Thymus (tissue), 14 donors: ENCODE measurements at places on chromosomes 12 and 14. TPM values are rescaled to one million over a fixed set of nuclear protein-coding genes. Genes with fewer than 3 reads are reported as not detected.

The SLC25A21 gene
- total RNA-seq = 0.90 TPM

- H3K4me3 ChIP-seq = no peak overlapping the region
- no peaks in the 10 kb centered on the region for H3K4me1 ChIP-seq
- H3K27ac ChIP-seq = no peak overlapping the region
- no peaks in the 10 kb centered on the region for H3K36me3 ChIP-seq
Measured at GRCh38 chr14:56570295-56570694, 9.3 kb upstream of the TMEM260 start.

DNA sequence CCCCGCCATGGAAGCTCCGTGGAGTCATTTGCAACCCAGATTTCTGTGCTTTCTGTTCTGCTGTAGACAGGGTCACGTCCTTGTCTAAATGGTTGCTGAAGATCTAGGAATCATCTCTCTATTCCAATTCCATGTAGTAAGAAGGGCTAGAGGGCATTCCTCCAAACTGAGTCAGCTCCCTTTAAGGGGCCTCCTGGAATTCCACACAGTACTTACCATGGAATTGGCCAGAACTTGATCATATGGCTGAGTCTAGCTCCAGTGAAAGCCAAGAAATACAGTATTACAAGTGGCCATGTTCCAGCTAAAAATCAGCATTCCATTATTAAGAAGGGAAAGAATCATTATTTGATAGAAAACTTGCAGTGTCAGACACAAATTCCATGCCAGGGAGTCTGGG, 171.9 kb downstream of the PRKCH start:
- DNase-seq = no peak
- no peak overlapping the region for H3K4me3 ChIP-seq
- H3K27ac ChIP-seq = no peak overlapping the region
- H3K27me3 ChIP-seq = no peaks in the 10 kb centered on the region
- no peaks in the 10 kb centered on the region for H3K4me1 ChIP-seq
- H3K36me3 ChIP-seq = peaks cover 45% of the 10 kb centered on the region

- no peak overlapping the region for H3K4me3 ChIP-seq
- DNase-seq = peak; percentile 55
- no peak overlapping the region for H3K27ac ChIP-seq
Measured at GRCh38 chr14:77208291-77208978, 26.8 kb downstream of the TMEM63C start.

DNA sequence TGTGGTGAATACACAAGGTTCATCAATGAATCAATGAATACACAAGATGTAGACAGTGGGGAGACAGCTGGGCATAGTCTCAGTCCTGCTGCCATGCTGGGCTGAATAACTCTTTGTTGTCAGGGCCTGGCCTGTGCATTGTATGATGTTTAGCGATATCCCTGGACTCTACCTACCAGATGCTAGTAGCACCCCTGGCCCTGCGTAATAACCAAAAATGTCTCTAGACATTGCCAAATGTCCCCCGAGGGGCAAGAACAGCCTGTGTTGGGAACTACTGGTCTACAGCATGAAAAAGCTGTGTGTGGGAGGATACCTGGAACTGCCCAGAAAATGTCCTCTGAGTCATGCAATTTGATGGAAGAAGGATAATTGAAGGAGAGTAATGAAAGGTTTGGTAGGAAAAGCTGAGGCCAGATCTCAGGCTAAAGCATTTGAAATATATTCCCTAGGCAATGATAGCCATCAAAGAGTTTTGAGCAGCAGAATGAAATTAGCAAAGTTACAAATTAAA, 128.2 kb downstream of the TMEM30B start:
- no peak overlapping the region for H3K4me3 ChIP-seq
- peaks cover 3% of the 10 kb centered on the region for H3K4me1 ChIP-seq
- H3K36me3 ChIP-seq = no peaks in the 10 kb centered on the region

GRCh38 chr14:85580536-85581140, 50.7 kb downstream of the FLRT2 start:
- no peaks in the 10 kb centered on the region for H3K27me3 ChIP-seq
- no peaks in the 10 kb centered on the region for H3K36me3 ChIP-seq
- no peak overlapping the region for H3K27ac ChIP-seq
- H3K4me1 ChIP-seq = no peaks in the 10 kb centered on the region
- no peak overlapping the region for H3K4me3 ChIP-seq

DNA sequence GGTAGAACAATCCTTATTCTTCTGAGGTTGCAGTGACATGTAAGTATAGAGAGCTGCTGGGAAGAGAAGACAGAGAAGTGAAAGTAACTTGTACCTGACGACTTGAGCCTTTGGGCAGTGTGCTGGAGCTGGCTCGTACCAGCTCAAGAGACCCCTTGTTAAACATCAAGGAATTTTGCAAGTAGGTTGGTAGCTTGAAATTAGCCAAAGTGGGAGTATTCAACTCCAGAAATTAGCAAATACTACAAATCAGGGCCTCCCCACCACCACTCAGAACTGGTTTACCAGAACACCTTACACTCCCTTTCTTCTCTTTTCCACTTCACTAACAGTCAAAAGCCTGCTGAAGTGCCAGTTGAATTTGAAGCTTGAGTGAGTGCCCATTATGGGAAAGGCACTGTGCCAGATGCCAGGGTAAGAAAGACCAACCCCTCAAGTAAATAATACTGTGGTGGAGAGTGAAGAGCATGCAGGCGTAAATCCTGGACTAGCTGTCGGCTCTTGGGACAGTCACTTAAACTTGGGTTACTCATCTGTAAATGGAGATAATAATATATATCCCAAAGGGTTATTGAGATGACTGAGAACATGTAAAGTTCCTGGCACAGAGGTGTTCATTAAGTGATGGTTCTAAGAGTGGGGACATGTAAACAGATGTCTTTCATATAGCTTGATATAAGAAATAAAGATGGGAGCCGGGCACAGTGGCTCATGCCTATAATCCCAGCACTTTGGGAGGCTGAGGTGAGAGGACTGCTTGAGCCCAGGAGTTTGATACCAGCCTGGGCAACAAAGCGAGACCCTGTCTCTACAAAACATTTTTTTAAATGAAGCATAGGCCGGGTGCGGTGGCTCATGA, 27.0 kb upstream of the EID3 start:
- H3K36me3 ChIP-seq = no peaks in the 10 kb centered on the region
- H3K4me3 ChIP-seq = no peak overlapping the region
- H3K27me3 ChIP-seq = no peaks in the 10 kb centered on the region
- peaks cover 2% of the 10 kb centered on the region for H3K4me1 ChIP-seq
- H3K27ac ChIP-seq = peak overlapping the region; percentile 2

- H3K27me3 ChIP-seq = no peaks in the 10 kb centered on the region
- H3K4me3 ChIP-seq = peak overlapping the region; percentile 24
- peaks cover 6% of the 10 kb centered on the region for H3K4me1 ChIP-seq
- H3K27ac ChIP-seq = no peak overlapping the region
Measured at GRCh38 chr14:73269729-73270531, 32.6 kb downstream of the PAPLN start.

DNA sequence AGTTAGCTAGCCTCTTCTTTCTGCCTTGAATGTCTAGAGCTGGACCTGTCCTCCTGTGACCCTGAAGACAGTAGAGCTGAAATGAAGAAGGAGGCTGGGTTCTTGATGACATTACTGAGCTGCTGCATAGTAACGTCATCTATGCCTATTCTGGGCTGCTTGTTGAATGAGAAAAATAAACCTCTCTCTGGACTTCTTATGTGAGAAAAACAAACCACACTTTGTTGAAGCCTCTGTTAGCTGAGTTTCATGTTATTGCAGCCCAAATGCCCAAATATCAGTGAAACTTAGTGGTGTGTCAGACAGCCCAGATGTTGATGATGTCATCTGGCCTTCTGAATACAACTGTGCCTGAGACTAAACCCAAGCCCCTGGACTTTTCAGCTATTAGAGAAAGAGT, 67.0 kb upstream of the MAX start:
- no peaks in the 10 kb centered on the region for H3K27me3 ChIP-seq
- H3K4me3 ChIP-seq = no peak overlapping the region
- H3K4me1 ChIP-seq = no peaks in the 10 kb centered on the region
- no peaks in the 10 kb centered on the region for H3K36me3 ChIP-seq
- DNase-seq = no peak
- no peak overlapping the region for H3K27ac ChIP-seq

DNA sequence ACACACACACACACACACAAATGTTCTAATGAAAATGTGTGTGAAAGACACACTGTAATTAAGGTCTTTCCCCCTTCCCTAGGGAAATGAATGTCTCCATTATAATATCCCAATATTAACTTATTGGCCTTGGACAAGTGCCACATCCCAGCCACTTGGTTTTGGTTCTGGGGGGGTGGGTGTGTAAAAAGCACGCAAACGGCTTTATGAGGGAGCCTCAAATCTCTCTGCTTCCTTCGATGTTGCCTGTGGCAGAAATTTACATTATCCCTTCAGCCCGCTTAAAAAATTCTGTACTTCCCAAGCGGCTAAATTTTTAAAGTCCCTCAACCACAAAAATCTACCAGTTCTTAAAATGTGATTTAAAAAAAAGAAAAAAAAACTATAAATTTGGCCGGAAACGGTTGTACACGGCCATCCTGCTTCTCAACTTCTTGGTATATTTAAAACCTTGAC, 432 bp downstream of the C14orf93 start:
- no peaks in the 10 kb centered on the region for H3K36me3 ChIP-seq
- peaks cover 27% of the 10 kb centered on the region for H3K4me1 ChIP-seq
- no peaks in the 10 kb centered on the region for H3K27me3 ChIP-seq
- H3K4me3 ChIP-seq = peak overlapping the region; percentile 59

- H3K27ac ChIP-seq = no peak overlapping the region
- no peaks in the 10 kb centered on the region for H3K27me3 ChIP-seq
- no peak for DNase-seq
- H3K4me3 ChIP-seq = no peak overlapping the region
- H3K4me1 ChIP-seq = peaks cover 3% of the 10 kb centered on the region
- H3K36me3 ChIP-seq = peaks cover 71% of the 10 kb centered on the region
Measured at GRCh38 chr12:905261-906031, 44.0 kb downstream of the RAD52 start.

GRCh38 chr14:61501714-61502458, 180.5 kb downstream of the PRKCH start:
- H3K36me3 ChIP-seq = peaks cover 17% of the 10 kb centered on the region
- peaks cover 34% of the 10 kb centered on the region for H3K4me1 ChIP-seq
- DNase-seq = no peak
- H3K4me3 ChIP-seq = no peak overlapping the region
- no peaks in the 10 kb centered on the region for H3K27me3 ChIP-seq

- H3K4me1 ChIP-seq = peaks cover 18% of the 10 kb centered on the region
- no peak for DNase-seq
- H3K4me3 ChIP-seq = no peak overlapping the region
Measured at GRCh38 chr14:105080161-105080560, 14.9 kb upstream of the GPR132 start.

GRCh38 chr14:100568164-100568997, 18.8 kb downstream of the BEGAIN start:
- H3K36me3 ChIP-seq = no peaks in the 10 kb centered on the region
- no peak overlapping the region for H3K27ac ChIP-seq
- peaks cover 11% of the 10 kb centered on the region for H3K4me1 ChIP-seq
- DNase-seq = no peak
- H3K27me3 ChIP-seq = peaks cover 67% of the 10 kb centered on the region

DNA sequence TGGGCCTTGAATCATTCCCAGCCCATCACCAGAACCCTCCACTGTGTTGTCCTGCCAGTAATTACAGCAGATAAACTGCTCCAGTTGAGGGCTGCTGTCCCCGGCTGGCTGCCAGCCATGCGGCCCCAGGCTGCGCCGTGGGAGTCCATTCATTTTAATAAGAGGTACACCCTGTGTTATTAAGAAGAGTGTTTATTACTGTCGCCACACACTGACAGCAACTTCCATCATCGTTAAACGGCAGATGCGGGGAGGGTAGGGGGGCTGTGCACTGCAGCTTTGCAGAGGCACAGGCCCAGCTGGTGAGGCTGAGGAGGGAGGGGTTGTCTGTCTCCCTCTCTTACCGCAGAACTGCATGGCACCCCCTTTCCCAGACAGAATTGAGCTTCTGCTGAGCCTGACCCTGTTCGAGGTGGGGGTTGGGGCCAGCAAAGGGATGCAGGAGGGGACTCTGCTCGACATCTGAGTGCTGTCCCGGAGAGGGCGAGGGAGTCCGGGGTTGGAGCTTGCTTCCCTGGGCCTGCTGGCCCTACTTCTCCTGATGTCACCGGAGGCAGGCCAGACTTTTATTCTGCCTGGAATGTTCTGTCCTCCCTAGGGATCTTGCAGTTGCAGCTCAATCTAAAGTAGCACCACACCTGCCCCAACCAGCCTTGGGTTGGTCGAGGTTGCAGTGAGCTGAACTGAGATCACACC, 33.8 kb upstream of the GPATCH2L start:
- H3K4me1 ChIP-seq = no peaks in the 10 kb centered on the region

- no peak for DNase-seq
- peaks cover 39% of the 10 kb centered on the region for H3K36me3 ChIP-seq
- no peaks in the 10 kb centered on the region for H3K4me1 ChIP-seq
- no peaks in the 10 kb centered on the region for H3K27me3 ChIP-seq
Measured at GRCh38 chr14:99441918-99442317, 38.7 kb downstream of the SETD3 start.
